ENCODE measurements at places on chromosomes 3 and 15.

DNA sequence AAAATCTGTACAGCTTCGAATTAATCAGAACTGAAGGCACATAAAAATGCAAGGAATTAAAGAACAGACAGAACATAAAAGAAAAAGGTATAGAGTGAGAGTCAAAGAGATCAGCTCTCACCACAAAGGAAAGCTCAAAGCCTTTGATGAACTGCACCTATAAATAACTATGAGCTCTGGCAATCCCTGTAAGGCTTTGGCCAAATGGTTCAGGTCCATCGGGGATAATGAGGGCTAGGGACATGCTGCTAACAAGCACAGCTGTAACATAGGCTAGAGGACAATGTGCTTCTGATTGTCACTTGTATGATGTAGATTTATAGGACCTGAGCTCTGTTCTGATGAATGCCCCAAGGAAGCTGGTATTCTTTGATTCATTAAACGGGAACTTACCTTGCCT lies 113.9 kb upstream of the MRPL3 start:
- peak; percentile 5 for DNase-seq

DNA sequence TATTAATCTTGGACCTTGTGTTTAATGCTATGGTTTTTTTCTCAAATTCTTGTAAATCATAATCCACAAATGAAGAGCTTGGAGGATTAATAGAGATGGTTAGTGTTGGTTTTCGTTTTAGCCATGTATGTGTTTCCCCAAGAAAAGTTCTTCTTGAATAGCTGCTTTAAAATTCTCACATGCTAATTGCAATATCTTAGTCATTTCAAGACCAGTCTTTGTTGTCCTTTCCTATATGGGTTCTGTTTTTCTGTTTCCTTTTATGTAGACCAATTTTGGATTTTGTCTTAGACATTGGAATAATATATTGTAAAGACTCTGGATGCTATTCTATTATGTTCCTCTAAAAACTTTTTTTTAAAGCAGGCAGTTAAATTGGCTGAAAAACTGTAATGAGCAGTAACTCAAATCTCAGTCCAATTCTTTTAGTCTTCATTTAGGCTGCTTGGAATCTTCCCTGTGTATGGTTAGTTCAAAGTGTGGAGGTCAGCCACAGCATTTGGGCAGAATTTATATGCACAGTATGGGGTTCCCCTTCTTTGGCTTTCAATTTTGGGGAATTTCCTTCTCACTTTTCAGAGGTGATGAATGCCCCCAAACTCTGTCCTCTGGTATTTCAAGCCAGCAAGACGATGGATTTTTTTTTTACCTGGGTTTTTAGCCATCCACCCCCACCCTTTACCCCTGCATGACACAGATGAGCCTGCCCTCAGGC lies 39.1 kb upstream of the DNAJC13 start:
- DNase-seq, result no peak

DNA sequence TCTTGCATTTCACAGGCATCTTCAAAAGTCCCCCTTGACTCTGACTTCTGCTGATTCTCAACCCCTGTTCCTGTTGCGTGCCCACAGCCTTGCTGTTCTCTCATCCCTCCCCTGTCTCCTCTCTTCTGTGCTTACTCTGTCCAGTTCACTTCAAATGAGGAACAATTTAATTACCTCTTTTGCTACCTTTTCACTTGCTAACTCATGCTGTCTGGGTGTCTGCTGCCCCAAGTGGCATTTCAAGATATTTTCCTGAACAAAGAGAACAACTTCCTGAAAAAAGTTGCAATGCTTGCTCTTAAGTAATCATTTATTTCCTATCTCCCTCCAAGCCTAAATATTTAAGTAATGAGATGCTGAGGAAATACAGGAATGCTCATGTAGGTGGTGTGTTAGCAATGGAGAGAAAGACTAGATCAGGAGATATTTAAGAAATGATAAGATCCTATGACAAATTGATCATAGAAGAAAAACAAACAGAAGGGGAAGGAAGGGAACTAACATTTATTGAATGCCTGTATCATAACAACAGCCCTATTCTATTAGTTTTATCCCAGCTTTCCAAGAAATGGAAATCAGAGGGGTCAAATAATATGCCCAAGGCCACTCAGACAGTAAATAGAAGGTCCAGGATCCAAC lies 42.2 kb downstream of the SV2B start:
- DNase-seq, result peak; percentile 8

DNA sequence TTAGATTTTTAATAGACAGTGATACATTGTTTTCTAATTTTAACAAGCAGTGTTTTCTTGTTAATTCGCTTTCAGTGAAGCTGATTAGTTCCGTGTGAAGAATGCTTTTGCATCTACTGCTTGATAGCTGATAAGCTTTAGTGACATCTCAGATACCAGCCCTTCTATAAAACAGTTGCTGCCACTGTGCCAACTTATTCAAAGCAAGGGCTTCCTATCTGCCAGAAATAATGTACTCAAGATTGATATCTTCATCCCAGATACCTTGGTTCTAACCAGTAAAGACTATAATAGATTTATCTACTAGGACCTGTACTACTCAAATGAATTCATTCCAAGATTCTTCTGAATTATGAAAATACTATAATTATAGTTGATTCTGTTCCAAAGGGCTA lies 30.4 kb downstream of the RARB start:
- no peak for DNase-seq

DNA sequence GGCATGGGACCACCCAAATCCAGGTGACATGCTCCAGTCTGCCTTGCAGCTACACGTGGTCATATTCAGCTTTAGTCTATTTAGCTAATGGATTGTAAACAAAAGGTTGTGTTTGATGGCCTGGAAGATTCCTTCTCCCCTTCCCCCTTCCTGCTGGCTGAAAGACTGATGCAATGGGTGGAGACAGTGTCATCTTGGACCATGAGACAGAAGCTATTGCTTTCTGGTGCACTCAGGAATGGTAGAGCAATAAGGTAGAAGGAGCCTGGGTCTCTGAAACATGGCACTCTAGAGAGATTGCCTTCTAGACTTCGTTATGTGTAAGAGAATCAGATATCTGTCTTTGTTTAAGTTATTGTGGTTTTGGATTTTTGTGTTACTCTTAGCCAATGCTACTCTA lies 25.7 kb upstream of the PTX3 start:
- no peak for DNase-seq
